NCI-H345 (cell line): ENCODE measurements at places on chromosomes 2 and 18.

- no peak for DNase-seq
These were observed 156.1 kb downstream of the MGAT5 start for GRCh38 chr2:134410006-134410405.

DNA sequence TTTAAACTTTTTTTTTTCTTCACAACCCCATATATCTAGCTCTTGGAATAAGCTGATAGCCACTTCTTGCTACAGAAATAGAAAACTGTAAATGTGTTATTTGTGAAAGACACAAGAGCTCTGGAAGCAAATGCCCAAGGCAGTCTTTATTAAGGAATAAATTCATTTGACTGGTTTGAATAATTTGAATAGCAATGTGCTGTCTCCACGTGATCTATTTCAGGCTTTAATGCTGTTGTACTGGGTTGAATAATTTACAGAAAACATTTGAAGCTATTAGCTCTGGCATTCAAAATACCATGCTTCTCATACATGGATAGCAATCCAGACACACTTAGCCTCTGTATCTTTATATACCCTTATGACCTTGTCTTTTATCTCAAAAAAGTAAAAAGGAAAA, 366.7 kb upstream of the KCNJ3 start:
- DNase-seq, result no peak

GRCh38 chr2:65329525-65329924, 101.9 kb downstream of the ACTR2 start:
- DNase-seq, result peak; percentile 36

- DNase-seq, result no peak
These were observed 112.0 kb downstream of the LYPD6 start for GRCh38 chr2:149442346-149442745.

DNA sequence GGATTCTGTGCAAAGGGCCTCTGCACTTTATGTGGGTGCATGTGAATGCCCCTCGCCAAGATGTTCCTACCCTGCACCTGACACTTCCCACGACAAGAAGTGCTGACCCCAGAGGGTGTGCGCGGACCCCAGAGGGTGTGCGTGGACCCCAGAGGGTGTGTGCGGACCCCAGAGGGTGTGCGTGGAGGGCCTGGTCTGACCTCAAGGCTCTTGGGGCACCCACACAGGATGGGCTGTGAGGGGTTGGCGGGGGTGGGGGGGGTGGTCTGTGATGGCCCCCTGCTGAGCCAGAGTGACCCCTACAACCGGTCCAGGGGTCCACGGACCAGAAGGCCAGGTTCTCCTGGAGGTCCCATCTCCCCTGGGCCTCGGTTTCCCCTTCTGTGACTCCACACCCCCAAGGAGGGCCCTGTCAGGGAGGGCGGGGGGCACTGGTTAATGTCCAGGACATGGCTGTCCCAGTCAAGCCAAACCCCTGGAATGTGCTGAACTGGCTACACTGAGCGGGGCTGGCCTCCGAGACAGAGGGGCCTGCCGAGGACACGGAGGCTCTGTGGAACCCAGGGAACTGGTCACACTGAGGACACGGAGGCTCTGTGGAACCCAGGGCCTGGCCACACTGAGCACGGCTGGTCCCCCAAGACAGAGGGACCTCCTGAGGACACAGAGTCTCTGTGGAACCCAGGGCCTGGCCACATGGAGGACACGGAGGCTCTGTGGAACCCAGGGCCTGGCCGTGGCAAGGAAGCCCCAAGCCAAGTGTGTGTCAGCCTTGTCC, 3.1 kb downstream of the NEU4 start:
- no peak for DNase-seq

DNA sequence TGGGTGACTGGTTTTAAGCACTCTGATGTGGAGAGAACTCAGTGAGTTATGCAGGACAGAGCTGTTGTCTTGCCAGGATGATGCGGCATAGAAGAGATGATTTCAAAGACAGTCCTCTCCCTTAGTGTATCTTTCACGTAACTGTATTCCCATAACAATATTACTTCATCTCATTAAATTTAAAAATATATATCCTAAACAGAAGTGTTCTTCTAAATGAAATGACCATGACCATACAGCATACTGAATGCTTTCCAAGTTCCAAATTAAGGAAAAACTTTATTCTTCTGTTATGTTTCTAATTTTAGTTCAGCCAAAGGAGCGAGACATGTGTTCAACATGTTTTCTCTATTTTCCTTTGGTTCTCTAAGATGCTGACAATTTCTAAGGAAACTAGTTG, 600.1 kb upstream of the FSHR start:
- no peak for DNase-seq

- DNase-seq, result no peak
These were observed 79.2 kb downstream of the KIAA2012 start for GRCh38 chr2:202152104-202152715.

GRCh38 chr2:116435648-116436047, 1378.8 kb upstream of the DDX18 start:
- no peak for DNase-seq

- no peak for DNase-seq
These were observed 481 bp downstream of the TMEM177 start for GRCh38 chr2:119679526-119679837.

- no peak for DNase-seq
These were observed 883.3 kb downstream of the CNTNAP5 start for GRCh38 chr2:124908411-124908810.

DNA sequence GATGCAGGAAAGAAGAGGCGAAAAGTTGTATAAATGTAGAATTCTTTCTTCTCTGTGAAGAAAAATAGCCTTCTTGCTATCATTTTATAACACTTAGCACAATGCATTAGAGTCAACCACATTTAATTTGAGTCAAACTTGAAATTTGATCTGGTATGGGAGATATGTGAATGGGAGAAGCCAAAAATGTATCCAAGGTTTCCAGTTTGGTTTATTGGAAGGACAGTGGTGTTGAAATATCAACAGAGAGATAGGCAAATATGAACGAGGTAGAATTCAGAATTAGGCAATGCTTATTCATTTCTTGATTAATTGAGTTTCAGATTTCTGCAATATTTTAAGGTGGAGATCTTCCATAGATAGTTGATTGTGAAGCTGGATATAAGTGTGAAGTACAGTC, 991.9 kb upstream of the CHAC2 start:
- DNase-seq, result no peak

DNA sequence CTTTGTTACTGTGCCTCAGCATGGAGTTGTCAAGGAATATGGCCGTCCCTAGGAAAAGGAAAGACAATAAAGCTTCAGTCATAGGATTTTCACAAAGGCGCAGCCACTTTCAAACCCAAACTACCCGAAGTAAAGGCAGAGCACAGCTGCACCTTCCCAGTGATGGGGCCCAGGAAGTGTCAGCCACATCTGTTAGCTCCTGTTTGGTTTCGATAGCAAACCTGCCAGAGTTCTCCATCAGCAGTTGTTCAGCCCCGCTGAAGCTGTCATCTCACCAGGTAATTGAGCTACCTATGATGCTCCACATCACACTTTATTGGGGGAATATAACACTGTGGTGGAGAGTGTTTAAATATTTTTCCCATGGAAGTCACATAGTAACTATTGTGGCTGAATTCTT, 80.7 kb downstream of the LRATD1 start:
- DNase-seq, result no peak

DNA sequence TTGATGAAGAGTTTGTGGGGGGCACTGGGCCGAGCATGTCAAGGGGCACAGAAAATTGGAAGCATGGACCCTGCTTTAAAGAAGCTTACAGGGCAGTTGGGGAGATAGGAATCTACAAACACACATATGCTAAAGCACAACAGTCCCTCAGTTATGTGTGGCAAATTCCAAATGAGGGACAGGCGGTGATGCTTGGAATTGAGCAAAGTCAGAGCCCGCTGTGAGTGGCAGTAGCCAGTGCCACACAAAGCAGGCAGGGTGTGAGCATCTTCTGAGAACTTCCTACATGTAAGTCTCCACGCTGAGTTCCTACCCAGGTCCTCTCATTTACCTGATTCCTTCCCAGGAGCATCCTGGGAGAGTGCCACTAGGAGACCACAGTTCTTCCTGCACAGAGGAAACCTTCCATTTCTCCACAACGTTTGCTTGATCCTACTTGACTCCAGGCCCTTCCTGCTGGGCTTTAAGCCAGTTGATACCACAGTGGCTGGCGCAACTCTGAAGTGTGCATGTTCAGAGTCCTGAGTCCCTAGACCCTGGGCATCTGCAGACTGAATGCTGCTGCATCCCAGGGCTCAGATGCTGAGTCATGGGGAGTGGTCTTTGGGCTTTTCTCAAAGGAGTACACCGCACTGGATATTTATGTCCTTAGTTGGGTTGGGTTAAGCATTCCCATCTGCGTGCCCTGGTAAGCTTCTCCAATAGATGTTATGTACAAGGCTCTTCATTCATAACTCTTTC, 287.3 kb upstream of the REV1 start:
- DNase-seq, result no peak

GRCh38 chr2:220127311-220127710, 499.9 kb downstream of the SLC4A3 start:
- DNase-seq, result no peak

- DNase-seq, result no peak
These were observed 73.2 kb downstream of the CAPN13 start for GRCh38 chr2:30733876-30734520.

- DNase-seq, result no peak
These were observed 10.6 kb upstream of the TRABD2A start for GRCh38 chr2:84891355-84892010.

- DNase-seq, result no peak
These were observed 244.0 kb downstream of the PDE11A start for GRCh38 chr2:177828557-177828956.

GRCh38 chr2:535222-535621, 142.0 kb downstream of the TMEM18 start:
- no peak for DNase-seq

DNA sequence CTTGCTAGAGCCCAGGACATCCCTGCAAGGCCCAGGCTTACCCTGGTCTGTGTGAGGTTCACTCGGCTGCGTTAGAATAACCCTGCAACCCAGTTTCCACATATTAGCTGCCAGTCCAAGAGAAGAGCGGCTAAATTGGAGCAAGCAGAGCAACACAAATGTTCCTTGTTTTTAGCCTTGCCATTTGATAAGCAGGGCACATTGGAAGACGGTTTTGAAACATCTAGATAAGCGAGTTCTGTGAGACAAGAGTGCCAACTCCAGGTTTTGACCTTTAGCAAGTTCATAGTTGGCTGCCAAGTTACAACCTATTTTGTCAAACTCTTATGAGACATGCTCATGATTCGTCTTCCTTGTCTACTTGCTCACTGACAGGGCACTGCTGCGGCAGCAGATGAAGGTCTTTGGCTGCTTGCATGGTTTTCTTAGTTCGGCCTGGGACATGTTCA, 23.5 kb downstream of the DPP4 start:
- DNase-seq, result no peak

DNA sequence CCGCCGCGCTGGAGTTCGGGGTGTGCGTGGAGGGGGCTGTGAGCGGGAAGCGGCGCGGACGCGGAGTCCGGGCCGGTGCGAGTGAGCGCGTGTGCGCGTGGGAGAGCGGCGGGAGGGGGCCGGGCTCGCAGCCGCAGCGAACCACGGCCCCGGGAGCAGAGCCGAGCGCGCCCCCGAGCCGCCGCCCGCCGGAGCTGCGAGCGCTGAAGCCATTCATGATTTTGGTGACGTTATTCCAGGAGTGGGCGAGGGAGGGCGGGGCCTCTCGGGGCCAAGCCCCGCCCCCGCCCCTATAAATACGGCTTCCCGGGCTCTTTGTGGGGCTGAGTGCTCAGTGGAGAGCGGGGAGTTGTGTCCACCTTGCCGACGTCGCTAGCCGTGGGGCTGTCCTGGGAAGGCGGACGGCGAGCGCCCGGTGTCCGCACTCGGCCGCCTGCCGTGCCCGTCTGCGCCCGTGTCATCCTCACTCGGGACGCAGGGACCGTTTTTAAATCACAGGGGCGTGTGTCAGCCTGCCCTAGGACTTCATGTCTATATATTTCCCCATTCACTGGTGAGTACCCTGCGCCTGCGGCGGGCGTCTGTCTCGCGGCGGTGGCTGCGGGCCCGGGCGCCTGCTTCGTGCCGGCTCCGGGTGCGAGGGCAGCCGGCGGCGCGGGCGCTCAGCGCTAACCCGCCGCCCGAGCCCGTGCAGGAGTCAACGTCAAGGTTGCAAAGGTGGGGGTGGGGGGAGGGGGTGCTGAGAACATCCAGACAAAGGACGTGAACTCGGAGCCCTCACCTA, at the start of gene LBH:
TSS of gene LBH (plus strand) at position 323 of the 784 bp plus-strand sequence. CDS start at position 528, 205 bp downstream.
- peak; percentile 79 for DNase-seq

- no peak for DNase-seq
These were observed 594.8 kb upstream of the ZEB2 start for GRCh38 chr2:145114726-145115125.

DNA sequence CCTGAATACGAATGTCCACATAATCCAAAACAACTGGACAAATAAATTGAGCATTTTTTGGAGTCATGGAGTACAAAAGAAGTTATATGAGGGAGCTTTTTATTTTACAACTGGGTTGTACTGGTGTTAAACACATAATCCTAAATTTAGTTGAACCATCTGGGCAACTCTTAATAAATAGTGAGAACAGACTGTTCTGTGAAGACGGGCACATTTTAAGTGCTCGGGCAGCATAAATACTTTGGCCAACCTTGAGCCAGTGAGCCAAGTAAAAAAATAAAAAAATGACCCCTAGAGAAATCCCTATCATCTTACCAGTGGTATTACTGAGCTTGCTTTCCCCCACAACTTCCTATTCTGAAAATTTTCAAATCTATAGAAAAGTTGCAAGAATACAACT, 50.9 kb upstream of the PSME4 start:
- DNase-seq, result no peak

GRCh38 chr2:88540346-88540745, 86.9 kb downstream of the EIF2AK3 start:
- no peak for DNase-seq

- no peak for DNase-seq
These were observed 280.0 kb downstream of the GULP1 start for GRCh38 chr2:188571543-188572303.

DNA sequence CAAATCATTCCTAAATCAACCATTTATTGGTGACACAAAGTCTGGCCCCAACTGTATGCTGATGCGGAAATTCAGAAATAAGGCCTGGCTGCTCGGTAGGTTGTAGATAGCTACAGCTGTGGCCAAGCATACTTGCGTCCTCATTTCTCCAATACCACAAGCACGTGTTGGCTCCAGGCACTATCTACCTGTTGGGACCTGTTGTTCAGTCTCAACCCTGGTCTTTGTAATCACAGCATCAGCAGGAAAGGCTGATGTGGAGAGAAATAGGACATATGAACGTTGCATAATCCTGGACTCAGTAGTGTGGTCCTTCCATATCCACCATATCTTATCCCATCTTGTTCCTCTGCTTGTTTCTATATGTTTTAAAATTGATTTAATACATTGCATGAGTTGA, 212.6 kb downstream of the PMAIP1 start:
- DNase-seq, result no peak

- DNase-seq, result peak; percentile 48
These were observed 38.8 kb downstream of the PPP4R1 start for GRCh38 chr18:9575558-9575957.

DNA sequence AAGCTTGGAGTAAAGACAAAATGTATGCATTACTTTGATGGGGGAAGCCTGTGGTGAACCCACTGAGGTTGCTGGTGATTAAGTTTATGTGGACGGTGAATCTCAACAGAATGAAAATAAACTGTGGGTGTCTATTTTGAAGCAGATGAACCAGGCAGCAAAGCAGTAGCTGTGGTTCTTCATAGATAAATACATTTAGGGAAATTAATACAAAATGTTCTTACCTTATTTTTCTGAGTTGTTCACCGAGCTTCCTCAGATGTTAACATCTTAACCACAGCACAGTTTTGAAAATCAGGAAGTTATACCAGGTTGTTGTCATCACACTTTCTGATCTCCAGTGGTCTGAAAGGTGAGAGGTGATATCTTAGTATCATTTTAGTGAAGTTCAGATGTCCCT, 53.9 kb downstream of the NCK2 start:
- DNase-seq, result no peak
